ENCODE measurements at places on chromosomes 6 and 20.

DNA sequence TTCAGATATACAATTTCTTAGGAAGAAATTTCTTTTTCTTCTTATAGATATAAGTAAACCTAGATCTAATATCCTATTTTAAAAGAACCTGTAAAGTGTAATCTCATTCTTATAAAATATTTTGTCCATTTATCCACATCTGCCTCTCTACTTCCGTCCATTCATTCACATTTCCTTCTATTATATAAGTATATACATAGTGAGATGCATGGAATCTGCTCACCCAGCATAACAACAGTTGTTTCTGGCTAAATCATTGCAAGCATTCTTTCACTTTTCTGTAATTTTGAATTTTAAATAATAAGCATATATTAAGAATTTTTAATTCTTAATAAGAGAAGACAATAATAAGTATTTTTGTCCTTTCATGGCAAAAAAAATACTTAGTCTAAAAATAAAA is 45.4 kb downstream of the CEP162 start:
- no peak for DNase-seq

GRCh38 chr6:101263596-101263995 is 129.9 kb upstream of the GRIK2 start:
- no peak for DNase-seq

DNA sequence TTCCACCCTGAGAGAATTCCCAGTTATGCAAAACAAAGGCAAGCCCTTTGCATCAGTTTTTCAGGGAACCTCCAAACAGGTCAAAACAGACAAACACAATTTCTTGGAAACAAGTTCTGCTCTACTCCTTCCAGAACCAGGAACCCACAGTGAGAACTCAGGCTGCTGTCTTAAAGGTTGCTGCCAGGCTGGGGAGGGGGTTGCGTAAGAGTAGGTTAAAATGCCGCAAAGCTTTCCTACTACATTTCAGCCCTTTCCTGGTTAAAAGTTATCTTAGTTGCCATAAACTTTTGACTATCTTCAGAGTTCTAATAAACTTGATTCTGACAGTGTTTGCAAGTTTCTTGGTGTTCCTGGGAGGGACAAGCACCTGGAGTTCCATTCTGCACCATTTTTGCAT is 33.8 kb downstream of the KPNA5 start:
- no peak for DNase-seq

- DNase-seq = no peak
Measured at GRCh38 chr6:22432060-22432459, 135.2 kb upstream of the PRL start.

- no peak for DNase-seq
Measured at GRCh38 chr20:46557231-46557956, 6.9 kb upstream of the OCSTAMP start.

GRCh38 chr6:352896-353470 is 38.6 kb upstream of the IRF4 start:
- DNase-seq = no peak

DNA sequence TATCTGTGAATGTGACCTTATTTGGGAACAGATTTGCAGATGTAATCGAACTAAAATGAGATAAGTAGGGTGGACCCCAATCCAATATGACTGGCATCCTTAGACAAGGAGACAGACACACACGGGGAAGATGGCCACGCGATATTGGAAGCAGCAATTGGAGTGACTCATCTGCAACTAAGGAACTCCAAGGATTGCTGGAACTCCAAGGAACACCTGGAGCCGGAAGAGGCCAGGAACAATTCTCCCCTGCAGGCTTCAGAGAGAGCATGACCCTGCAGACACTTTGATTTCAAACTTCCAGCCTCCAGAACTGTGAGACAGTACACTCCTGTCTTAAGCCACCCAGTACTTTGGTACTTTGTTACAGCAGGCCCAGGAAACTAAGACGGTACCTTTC is 19.5 kb upstream of the CNKSR3 start:
- no peak for DNase-seq

DNA sequence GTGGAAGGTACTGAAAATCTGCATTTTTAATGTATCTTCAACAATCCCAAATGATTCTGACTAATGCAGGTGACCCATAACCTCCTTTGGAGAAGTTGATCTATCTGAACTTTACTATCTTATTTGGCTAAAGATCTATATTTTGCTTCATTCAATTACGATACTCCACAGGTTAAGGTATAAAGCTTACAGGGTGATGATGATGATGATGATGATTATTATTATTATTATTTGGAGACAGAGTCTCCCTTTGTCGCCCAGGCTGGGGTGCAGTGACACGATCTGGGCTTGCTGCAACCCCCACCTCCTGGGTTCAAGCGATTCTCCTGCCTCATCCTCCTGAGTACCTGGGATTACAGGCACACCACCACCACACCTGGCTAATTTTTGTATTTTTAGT is 13.1 kb downstream of the TOP1 start:
- no peak for DNase-seq

GRCh38 chr6:25192590-25193459 is 86.3 kb upstream of the CARMIL1 start:
- no peak for DNase-seq

DNA sequence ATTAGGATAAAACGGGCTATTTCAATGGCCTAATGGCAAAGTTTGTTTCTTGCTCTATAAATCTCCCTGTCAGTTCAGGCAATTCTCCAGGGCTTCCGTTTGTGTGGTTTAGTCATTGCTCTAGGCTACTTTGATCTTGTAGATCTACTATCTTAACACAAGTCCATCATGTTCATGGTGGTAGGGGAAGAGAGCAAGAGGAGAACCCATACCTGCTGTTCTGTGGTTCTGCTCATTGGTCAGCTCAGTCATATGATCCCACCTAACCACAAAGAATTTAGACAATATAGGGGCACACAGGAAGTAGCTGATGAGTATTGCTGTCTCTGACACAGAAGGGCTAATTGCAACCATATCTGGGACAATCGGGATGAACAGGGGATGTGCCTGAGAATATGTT is 4.9 kb upstream of the DEK start:
- no peak for DNase-seq

DNA sequence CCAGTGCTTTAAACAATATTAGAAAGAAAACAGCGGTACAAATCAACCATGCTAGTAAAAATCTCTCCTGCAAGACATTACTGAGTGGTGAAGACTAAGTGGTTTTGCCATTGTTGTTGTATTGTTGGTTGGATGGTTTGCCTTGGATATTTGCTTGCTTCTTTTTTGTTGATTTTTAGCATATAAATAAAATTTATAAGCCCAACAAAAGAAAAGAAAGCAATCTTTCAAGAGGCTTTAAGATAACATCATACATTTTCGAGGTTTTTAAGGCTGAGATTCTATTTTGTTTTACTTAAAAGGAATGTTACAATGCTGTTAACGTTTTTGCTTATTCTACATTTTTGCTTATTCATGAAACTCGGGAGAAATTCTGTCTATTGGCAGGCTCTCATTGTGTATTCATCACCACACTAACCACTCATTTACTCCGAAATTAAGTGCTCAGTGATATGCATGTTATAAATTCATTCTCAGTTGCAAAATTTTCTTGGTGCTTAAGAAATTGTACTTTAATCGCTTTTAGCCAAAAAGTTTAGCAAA is 139.1 kb downstream of the LAMA2 start:
- DNase-seq = no peak

- no peak for DNase-seq
Measured at GRCh38 chr6:92259171-92259570, 1160.2 kb downstream of the EPHA7 start.

- DNase-seq = no peak
Measured at GRCh38 chr20:9660236-9660868, 146.0 kb downstream of the LAMP5 start.

- DNase-seq = no peak
Measured at GRCh38 chr6:124963831-124964763, 1.9 kb downstream of the RNF217 start.

GRCh38 chr20:10404959-10405530 is 29.0 kb downstream of the MKKS start:
- no peak for DNase-seq

DNA sequence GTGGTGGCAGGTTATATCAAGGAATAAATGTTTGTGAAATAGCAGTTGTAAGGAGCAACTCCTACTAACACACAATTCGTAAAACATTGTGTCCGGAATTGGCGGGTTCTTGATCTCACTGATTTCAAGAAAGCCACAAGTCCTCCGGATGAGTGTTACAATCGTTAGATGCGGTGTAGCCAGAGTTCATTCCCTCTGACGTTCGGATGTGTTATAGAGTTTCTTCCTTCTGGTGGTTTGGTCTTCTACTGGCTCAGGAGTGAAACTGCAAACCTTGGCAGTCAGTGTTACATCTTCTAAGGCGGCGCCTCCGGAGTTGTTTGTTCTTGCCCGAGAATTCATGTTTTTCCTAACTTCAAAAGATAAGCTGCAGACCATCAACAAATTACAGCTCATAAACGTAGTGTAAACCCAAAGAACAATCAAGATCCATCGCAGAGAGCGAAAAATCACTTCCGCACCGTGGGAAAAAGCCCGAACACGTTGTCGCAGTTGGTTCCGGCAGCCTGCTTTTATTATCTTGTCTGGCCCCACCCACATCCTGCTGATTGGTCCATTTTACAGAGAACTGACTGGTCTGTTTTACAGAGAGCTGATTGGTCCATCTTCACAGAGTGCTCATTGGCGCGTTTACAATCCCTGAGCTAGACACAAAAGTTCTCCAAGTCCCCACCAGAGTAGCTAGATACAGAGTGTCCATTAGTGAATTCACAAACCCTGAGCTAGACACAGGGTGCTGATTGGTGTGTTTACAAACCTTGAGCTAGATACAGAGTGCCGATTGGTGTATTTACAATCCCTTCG is 58.2 kb downstream of the TRIM27 start:
- DNase-seq = no peak

- DNase-seq = no peak
Measured at GRCh38 chr6:18154507-18155149, at the start of gene TPMT. Gene TPMT (minus strand): TSS chr6:18155077. CDS start chr6:18149127, 5,950 bp downstream.

- no peak for DNase-seq
Measured at GRCh38 chr20:46550461-46550860, at the start of gene OCSTAMP. Gene OCSTAMP (minus strand): TSS chr20:46550654. CDS start chr20:46550560, 94 bp downstream.

Data from stimulated activated CD8-positive, alpha-beta memory T cell treated with anti-CD3 and anti-CD28 coated beads, Interleukin-4, amount 100 ng/mL, for 1 hour (primary cell).